Progenitor cell of endocrine pancreas (in vitro differentiated cells): ENCODE measurements at places on chromosomes 2 and 18.
A peak's percentile ranks its signal among the peaks of the same experiment; 100 is the strongest.

GRCh38 chr2:104734937-104735586, 118.9 kb upstream of the POU3F3 start:
- no peak overlapping the region for H3K27ac ChIP-seq
- peaks cover 3% of the 10 kb centered on the region for H3K4me1 ChIP-seq
- DNase-seq, result no peak
- H3K27me3 ChIP-seq, result peaks cover 15% of the 10 kb centered on the region
- no peak overlapping the region for H3K4me3 ChIP-seq

- no peak for DNase-seq
- H3K4me3 ChIP-seq, result no peak overlapping the region
- no peaks in the 10 kb centered on the region for H3K36me3 ChIP-seq
- H3K27ac ChIP-seq, result no peak overlapping the region
- H3K4me1 ChIP-seq, result peaks cover 15% of the 10 kb centered on the region
Observed at GRCh38 chr18:37527395-37527794, 38.2 kb downstream of the CELF4 start.

GRCh38 chr2:175398848-175399247, 217.3 kb upstream of the ATP5MC3 start:
- H3K36me3 ChIP-seq, result no peaks in the 10 kb centered on the region
- peaks cover 9% of the 10 kb centered on the region for H3K27me3 ChIP-seq
- DNase-seq, result no peak
- H3K4me1 ChIP-seq, result peaks cover 9% of the 10 kb centered on the region
- no peak overlapping the region for H3K4me3 ChIP-seq
- peak overlapping the region; percentile 30 for H3K27ac ChIP-seq

DNA sequence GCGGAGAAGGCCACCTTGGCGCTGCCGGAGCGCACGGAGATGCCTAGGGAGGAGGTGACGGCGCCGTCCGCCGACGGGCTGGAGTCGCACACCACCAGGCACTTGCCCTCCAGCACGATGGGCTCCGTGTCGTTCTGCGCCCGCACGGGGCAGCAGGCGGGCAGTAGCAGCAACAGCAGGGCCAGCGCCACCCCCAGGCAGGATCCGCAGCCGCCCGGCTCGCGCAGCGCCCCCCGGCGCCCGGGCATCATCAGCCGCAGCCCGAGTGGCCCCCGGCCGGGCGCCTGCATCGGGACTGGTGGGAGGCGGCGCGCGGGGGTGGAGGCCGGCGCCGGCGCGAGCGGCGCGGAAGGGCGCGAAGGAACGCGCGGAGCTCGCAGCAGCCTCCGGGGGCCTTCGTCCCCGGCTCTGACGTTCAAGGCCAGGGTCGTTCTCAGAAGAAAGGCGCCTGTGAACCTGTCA, 2.2 kb downstream of the CBLN2 start:
- H3K27me3 ChIP-seq, result peaks cover 86% of the 10 kb centered on the region
- peak overlapping the region; percentile 56 for H3K4me3 ChIP-seq
- H3K4me1 ChIP-seq, result peaks cover 11% of the 10 kb centered on the region
- DNase-seq, result peak; percentile 21
- no peaks in the 10 kb centered on the region for H3K36me3 ChIP-seq

- H3K27me3 ChIP-seq, result no peaks in the 10 kb centered on the region
- peaks cover 27% of the 10 kb centered on the region for H3K36me3 ChIP-seq
- no peak overlapping the region for H3K27ac ChIP-seq
Observed at GRCh38 chr2:233409286-233409991, 55.1 kb downstream of the DGKD start.

DNA sequence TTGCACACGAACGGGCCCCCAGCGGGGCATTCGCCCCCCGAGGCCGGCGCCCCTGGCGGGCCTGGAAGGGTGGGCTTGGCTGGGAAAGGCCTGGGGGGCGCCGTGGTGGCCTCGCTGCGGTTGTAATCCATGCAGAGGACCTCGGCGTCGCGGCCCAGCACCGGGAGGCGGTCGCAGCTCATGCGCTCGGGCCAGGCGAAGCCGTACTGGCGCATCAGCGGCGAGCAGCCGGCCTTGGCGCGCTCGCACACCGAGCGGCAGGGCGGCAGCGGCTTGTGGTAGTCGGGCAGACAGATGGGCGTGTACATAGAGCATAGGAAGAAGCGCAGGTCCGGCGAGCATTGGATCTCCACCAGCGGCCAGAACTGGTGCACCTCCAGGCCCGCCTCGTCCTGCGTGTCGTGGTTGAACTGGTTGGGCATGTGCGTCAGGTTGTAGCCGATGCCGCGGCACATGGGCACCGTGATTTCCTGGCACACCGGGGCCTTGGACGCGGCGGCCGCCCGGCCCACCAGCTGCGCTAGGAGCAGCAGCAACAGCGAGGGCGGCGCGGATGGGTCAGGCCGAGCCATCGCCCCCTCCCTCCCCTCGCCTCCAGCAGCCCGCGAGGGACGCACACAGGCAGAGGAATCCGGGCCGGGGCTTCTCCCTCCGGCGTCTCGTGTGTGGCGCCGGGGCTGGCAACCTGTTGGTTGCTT, 1.4 kb downstream of the FZD5 start:
- H3K27me3 ChIP-seq, result no peaks in the 10 kb centered on the region
- H3K36me3 ChIP-seq, result peaks cover 45% of the 10 kb centered on the region
- peaks cover 31% of the 10 kb centered on the region for H3K4me1 ChIP-seq
- peak; percentile 36 for DNase-seq

DNA sequence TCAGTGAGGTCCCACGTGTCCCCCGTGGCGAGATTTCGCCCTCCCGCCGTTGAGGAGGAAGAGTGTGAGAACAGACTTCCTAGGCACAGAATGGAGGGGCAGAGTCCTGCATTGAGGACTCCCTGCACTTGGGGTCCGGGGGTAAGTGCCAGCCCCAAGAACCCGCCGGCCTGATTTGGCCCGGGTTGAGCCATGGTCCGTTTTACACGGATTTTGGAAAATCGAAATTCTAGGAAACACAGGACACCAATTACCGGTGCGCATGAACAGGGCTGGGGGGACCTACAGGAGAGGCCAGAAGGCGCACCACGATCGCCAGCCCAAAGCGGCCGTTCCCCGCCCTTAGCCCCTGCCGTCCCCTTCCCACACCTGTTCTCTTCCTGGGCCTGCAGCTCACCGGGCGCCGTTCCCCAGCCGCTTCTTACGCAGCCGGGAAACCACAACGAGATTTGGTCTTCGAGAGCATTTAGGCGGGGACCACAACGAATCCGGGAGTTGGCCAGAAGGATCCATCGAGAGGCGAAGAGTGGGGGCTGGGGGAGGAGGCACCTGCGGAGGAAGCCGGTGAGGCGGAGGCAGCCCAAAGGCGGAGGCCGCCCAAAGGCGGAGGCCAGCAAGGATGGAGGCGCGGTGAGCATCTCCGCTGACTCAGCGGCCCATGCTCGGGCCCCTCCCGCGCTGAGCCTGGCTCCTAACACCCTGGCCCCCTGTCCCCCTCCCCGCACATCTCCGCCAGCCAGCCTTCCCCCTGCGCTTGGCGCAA, 464 bp upstream of the TLX2 start:
- H3K4me1 ChIP-seq, result peaks cover 5% of the 10 kb centered on the region
- peaks cover 78% of the 10 kb centered on the region for H3K27me3 ChIP-seq
- no peak for DNase-seq
- H3K36me3 ChIP-seq, result no peaks in the 10 kb centered on the region
- no peak overlapping the region for H3K4me3 ChIP-seq

DNA sequence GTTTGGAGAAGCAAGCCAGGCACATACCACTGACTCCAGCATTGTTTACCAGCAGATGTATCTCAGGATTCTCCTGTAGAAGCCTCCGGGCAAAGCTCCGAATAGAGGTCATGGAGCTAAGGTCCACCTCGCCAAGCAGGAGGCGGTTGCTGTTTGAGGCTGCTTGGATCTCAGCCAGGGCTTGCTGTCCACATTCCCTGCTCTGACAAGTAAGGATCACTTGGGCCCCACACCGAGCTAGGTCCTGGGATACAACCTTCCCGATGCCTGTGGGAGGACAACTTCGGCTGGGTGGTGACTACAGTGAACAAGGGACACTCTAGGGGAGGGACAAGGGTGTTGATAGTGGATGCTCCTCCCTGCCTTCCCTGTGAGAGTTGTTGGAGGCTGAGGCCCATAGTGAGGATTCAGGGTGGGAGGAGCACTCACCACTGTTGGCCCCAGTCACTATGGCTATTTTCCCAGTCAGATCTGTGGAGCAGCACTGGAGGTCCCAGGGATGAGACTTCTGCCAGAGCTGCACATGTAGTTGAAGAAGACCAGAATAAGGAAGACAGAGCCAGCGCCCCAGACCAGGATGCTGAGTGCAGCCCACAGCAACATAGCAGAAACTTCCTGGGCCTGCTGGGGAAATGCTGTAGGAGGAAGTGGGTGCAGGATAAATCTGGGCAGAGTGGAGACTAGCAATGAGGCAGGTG, 8.3 kb downstream of the C2orf81 start:
- no peaks in the 10 kb centered on the region for H3K36me3 ChIP-seq
- DNase-seq, result no peak
- no peaks in the 10 kb centered on the region for H3K4me1 ChIP-seq
- peaks cover 7% of the 10 kb centered on the region for H3K27me3 ChIP-seq

DNA sequence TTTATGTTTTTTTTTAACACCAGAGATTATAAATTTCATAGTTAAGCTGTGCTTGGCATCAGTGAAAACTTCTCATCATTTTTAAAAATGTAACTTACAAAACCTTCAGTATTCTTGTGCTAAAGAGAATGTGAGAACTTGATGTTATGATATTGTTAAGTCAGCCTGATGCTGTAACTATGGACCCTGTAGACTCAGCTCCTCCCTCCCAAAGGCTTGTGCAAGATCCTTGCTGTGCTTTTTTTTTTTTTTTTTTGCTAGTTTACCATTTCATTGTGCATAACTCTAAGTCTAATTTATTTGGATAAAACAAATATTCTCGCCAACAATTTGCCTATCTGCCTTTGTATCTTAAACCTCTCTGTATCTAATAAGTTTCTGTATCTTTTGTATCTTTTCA, 12.9 kb upstream of the TFPI start:
- peaks cover 7% of the 10 kb centered on the region for H3K4me1 ChIP-seq
- H3K4me3 ChIP-seq, result no peak overlapping the region
- no peak for DNase-seq
- H3K27me3 ChIP-seq, result peaks cover 35% of the 10 kb centered on the region

DNA sequence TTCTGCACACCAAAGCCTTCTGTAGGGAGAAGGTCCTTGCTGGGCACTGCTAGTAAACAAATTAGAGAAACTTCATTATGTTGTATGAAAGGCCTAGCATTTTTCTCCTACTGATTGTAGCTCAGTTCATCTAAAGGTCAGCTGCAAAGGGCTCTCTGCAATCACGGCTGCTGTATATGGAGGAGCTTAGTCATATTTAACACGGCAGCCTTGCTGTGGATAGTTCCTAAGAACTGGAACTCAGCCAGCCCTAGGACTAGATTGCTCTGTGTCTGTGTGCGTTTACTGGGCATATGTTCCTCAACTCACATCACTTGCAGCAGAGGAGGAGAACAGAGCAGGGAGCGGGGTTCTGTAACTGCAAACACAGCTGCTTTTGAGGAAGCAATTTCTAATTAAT, 1103.9 kb upstream of the KLHL29 start:
- H3K36me3 ChIP-seq, result no peaks in the 10 kb centered on the region
- H3K27me3 ChIP-seq, result no peaks in the 10 kb centered on the region
- DNase-seq, result no peak
- H3K4me3 ChIP-seq, result no peak overlapping the region
- H3K4me1 ChIP-seq, result peaks cover 10% of the 10 kb centered on the region
- H3K27ac ChIP-seq, result no peak overlapping the region

DNA sequence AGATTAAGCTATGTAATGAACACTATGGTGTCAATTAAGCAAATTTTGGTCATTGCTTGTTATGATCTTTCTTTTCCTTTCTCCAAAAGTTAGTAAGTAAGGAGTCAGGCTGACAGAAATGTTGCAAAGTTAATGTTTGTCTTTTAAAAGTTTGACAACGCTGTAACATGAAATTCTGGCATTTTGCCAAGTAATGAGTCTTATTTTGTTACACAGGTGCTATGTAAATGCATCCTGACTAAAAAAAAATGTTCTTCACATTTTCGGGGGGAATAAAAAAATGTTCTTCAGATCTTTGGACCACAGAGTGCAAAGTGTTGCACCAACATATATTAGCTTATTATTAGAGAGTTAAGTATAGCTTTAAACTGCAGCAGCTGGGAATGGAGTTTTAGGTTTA, 54.8 kb upstream of the PROKR1 start:
- H3K27ac ChIP-seq, result no peak overlapping the region
- no peak overlapping the region for H3K4me3 ChIP-seq
- no peaks in the 10 kb centered on the region for H3K27me3 ChIP-seq
- H3K36me3 ChIP-seq, result no peaks in the 10 kb centered on the region
- peaks cover 3% of the 10 kb centered on the region for H3K4me1 ChIP-seq

GRCh38 chr2:239436669-239437335, 36.0 kb upstream of the HDAC4 start:
- peaks cover 32% of the 10 kb centered on the region for H3K27me3 ChIP-seq
- H3K27ac ChIP-seq, result no peak overlapping the region
- no peaks in the 10 kb centered on the region for H3K36me3 ChIP-seq
- no peak overlapping the region for H3K4me3 ChIP-seq

- no peak for DNase-seq
- H3K4me1 ChIP-seq, result peaks cover 25% of the 10 kb centered on the region
- H3K27ac ChIP-seq, result no peak overlapping the region
- H3K27me3 ChIP-seq, result no peaks in the 10 kb centered on the region
- peaks cover 4% of the 10 kb centered on the region for H3K36me3 ChIP-seq
- H3K4me3 ChIP-seq, result no peak overlapping the region
Observed at GRCh38 chr2:105782646-105783045, 37.9 kb downstream of the NCK2 start.

DNA sequence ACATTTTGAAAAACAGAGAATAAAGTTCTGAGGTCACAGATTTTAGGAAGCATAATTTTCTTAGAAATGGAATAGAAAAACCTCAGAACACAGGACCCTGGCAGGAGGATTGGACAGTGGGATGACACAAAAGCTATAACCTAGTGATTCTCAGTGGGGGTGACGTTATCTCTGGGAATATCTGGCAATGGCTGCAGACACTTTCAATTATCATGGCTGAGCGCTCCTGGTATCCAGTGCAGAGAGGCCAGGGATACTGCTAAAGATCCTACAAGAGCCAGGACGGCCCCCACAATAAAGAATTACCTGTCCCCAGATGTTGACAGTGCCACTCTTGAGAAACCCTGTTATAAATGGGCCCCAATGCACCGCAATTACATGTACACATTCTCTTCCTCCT, 117.2 kb upstream of the SPRED2 start:
- H3K36me3 ChIP-seq, result no peaks in the 10 kb centered on the region
- H3K27me3 ChIP-seq, result peaks cover 8% of the 10 kb centered on the region
- H3K4me3 ChIP-seq, result no peak overlapping the region
- H3K4me1 ChIP-seq, result no peaks in the 10 kb centered on the region

GRCh38 chr2:97354576-97354975, 235.1 kb downstream of the ANKRD36B start:
- no peak overlapping the region for H3K27ac ChIP-seq
- H3K27me3 ChIP-seq, result peaks cover 18% of the 10 kb centered on the region
- DNase-seq, result no peak
- no peaks in the 10 kb centered on the region for H3K36me3 ChIP-seq
- no peak overlapping the region for H3K4me3 ChIP-seq

- no peaks in the 10 kb centered on the region for H3K36me3 ChIP-seq
- H3K27me3 ChIP-seq, result peaks cover 4% of the 10 kb centered on the region
- no peak for DNase-seq
- H3K27ac ChIP-seq, result no peak overlapping the region
Observed at GRCh38 chr2:190637281-190637734, 11.6 kb upstream of the NAB1 start.
